ENCODE measurements at places on chromosomes 1 and 21.

DNA sequence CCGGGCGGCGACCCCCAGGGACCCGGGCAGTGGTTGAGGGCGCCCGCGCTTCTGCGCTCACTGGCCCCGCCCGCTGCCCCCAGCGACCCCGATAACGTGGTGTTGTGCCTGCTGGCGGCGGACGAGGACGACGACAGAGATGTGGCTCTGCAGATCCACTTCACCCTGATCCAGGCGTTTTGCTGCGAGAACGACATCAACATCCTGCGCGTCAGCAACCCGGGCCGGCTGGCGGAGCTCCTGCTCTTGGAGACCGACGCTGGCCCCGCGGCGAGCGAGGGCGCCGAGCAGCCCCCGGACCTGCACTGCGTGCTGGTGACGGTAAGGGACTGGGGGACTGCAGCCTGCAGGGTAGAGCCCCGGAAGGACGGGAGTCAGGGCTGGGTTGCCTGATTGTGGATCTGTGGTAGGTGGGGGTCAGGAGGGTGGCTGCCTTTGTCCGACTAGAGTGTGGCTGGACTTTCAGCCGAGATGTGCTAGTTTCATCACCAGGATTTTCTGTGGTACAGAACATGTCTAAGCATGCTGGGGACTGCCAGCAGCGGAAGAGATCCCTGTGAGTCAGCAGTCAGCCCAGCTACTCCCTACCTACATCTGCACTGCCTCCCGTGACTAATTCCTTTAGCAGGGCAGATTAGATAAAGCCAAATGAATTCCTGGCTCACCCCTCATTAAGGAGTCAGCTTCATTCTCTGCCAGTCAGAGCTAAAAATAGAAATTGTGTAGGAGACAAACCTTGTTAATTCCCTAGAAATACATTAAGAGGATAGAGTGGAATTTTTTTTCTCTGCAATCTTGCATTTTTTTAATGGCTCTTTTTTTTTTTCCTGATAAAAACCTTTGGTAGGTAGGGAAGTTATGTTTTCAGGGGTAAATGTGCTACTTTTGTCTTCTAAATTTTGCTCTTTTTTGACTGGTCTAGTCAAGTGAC lies 1.5 kb downstream of the GADD45A start:
- peak; percentile 62 for DNase-seq

DNA sequence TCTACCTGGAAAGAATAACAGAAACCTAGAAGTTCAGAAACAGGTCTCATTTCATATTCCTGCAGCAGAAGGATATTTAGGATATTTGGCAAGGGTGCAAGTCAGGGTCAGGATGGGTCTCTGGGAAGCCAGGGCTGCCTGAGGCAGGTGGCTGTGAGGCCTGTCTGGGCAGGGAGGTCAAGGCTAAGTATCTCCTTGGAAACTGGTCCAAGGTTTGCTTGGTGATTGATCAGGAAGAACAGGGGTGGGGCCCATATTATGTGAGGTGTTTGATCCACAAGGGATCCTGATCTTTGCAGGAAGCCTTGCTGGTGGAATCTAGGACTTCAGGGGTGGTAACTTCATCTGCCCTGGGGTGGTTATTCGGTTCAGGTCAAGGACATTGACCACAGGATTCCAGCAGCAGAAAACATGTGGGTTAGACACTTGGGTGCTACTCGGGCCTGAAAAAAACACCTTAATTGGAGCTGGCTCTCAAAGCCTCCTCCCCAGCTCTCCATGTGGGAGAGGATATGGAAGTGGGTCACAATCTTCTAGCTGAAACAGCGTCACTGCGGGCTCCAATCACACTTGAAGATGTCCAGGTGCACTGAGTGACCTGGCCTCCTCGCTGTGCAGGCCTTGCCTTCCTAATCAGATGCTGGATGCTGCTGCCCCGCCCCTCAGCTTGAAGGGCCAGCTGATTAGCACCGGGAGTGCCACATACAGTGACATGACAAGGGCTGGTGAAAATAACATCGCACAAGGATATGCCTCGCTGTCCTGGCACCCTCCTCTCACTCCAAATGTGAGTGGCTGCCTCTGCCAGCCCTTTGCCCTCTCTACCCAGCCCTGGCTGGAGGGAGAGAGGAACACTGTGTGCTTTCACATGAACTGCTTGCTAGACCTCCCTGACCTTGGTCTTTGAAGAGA lies 8.7 kb downstream of the CTNNBIP1 start:
- no peak for DNase-seq

GRCh38 chr1:156752843-156753482 lies 1.5 kb upstream of the HDGF start:
- DNase-seq = no peak

DNA sequence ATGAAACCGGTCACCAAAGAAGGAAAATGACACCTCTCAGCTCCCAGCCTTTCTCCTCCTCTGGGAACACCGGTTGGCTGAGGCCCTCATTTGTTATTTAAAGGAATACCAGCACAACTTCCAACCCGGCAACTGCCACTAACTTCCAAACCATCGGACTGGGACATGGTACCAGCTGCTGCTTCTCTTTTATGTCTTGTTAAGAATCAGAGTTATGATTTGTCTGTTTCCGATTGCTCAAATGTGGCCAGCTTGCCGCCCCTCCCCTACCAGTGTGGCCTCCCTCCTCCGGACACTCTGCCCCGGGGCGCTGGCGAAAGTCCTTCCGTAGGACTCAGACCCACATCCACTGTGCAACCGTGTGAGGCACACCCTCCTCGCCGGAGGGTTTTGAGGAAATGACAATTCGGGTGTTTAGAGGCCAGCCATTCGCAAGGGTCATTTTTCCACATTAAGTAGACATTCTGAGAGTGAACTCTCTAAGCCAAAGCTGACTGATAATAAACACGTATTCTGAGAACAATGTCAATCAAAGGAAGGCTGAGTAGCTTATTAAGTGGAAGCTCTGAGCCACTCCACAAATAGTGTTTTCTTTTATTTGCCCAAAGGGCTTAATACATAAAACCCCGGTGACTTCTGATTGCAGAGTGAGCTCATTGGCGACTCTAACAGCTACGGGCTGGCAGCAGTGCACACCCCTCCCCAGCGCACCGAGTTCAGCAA lies 5.5 kb downstream of the RIPK4 start:
- DNase-seq = no peak

GRCh38 chr1:191086910-191087309 lies 609.2 kb upstream of the BRINP3 start:
- no peak for DNase-seq

DNA sequence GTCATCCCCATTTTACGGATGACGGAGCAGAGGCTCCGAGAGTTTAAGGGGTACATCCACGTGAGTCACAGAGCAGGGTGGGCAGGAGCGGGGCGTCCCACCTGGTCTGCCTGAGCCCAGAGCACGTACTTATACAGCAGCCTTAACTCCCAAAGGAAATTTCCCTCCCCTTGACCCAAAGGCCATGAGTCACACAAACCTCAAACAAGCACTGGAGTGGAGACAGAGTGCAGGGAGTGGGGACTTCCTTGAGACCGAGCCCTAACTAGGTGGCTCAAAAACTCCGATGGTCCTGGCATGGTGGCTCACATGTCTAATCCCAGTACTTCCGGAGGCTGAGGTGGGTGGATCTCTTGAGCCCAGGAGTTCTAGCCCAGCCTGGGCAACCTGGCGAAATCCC lies 141.6 kb upstream of the KLHDC7A start:
- DNase-seq = no peak

Measured in stimulated activated CD4-positive, alpha-beta T cell treated with anti-CD3 and anti-CD28 coated beads, Interleukin-2, amount 100 ng/mL, for 24 hours (primary cell).